ENCODE measurements at places on chromosomes 1 and 21.
A peak's percentile ranks its signal among the peaks of the same experiment; 100 is the strongest.

- no peak for DNase-seq
Observed at GRCh38 chr1:14949836-14950713, 203.5 kb upstream of the TMEM51 start.

- DNase-seq, result no peak
Observed at GRCh38 chr1:149883598-149884247, 15.6 kb upstream of the BOLA1 start.

GRCh38 chr1:115356356-115356755 lies 18.3 kb upstream of the NGF start:
- no peak for DNase-seq

DNA sequence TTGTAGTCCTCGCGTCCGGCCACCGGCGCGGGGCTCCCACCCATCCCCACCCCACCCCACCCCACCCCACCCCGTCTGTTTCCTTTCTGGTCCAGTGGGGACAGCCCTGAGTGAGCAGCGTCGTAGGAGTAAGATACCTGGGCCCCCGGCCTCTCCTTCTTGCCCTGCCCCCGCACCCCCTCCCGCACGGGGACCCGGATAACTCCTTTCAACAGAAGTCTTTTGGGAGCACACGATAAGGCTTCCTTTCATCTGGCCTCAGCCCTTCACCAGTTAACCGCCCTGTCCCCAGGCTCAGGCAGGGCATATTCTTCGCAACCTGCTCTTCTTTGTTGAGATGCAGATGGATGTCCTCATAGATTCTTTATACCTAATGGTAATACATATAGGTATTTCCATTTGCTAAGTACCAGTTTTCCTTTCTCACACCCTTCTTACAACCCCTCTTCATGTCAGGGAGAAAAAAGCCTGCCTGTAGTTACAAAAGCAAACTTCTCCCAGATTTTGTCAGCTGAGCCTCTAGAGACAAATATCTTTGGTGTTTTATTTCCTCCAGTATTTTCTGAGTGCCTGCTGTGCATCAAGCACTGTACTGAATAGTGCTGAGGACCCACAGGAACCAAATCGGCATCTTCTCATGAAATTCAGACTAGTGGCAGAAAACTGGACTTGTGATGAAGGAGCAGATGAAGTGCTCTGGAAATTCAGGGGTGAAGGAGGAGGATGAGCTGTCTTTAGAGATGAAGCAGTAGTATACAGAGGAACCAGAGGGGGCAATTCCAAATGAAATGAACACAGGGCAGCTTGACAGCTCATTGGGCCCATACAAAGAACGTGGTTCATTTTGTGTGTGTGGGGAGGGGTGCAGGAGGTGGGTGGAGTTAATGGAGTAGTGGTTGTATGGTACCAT lies 33.6 kb downstream of the SLC2A1 start:
- DNase-seq, result no peak

DNA sequence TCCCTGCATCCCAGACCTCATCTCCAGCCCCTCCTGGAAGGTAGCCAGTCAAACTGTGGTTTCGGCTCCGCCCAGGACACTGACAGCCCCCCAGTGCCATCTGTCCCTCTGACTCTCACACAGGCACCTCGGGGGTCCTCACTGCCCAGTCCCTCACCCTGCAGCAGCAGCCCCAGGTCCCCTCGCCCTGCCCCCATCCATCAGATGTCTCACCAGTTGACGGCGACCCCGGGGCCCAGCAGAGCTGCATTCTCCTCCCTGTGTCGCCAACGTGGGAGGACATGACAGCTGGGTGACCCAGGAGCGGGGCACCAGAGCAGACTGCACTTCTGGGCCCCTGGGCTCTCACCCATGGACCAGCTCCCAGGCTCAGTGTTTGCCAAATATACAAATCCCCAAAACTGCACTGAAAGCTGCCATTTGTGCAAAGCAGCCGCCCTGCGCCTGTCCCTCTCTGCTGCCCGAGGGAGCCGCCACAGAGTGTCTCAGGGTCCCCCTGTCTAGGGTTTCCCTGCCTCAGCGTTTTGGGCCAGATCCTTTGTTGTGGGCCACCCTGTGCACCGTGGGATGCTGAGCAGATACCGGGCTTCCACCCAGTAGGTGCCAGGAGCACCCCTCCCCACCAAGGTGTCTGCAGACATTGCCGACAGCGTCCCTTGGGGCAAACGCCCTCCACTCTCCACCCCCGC lies 48.2 kb downstream of the PRDM15 start:
- no peak for DNase-seq

DNA sequence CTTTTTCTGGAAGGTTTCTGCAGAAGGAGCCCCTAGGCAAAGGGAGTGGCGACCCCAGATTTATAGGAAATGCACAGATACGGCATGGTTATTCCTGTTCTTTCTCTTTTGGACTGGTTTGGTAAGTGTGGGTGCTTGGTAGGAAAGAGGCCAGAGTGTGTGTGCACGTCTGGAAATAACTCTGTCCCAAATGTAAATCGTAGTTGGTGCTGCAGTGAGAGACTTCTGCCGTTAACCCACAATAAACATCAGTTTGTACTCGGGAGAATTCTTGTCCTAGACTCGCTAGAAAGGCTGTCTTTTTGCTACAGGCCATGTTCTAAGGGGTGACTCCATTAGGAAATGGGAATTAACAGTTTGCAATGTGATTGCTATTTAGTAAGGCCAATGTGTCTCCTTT lies 779 bp downstream of the SLC44A3 start:
- no peak for DNase-seq

GRCh38 chr1:32192220-32192948 lies 8.0 kb upstream of the CCDC28B start:
- DNase-seq, result no peak

GRCh38 chr1:101040666-101041065 lies 15.1 kb upstream of the DPH5 start:
- no peak for DNase-seq

GRCh38 chr1:22484706-22485345 lies 33.2 kb downstream of the ZBTB40 start:
- no peak for DNase-seq

- peak; percentile 19 for DNase-seq
Observed at GRCh38 chr1:95323123-95323522, 89.1 kb downstream of the RWDD3 start.

DNA sequence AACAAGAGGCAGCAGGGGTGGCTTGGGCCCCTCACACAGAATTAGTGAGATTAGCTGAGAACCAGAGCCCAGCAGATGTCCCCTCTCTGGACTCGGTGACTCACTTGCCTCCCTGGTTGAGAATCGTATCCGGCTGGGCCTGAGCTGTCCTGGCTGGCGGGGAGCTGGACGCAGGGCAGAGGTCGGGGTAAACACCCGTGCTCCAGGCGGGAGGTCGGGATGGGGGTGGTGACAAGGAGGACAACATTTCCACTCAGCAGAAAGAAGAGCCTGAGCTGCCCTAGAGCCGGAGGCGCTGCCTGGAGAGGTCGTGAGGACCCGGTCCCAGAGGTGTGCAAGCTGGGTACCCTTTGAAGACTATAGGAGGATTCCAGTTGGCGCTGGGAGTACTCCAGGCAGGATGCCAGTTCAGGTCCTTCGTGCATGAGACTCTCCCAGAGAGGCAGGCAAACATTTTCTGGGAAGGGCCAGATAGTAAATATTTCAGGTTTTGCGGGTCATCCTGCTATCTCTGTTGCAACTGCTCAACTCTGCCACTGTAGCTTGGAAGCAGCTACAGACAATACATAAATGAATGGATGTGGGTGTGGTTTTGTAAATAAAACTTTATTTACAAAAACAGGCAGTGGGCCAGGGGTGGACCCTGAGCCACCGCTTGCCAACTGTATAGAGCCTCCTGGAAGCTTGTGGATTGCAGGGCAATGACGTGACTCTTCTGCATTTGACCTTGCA lies 116.8 kb upstream of the WNT4 start:
- no peak for DNase-seq

- no peak for DNase-seq
Observed at GRCh38 chr1:33460947-33461629, 11.4 kb upstream of the ZSCAN20 start.

GRCh38 chr1:219027146-219027673 lies 146.5 kb upstream of the LYPLAL1 start:
- no peak for DNase-seq

GRCh38 chr1:212743901-212744475 lies 44.3 kb upstream of the BATF3 start:
- no peak for DNase-seq

DNA sequence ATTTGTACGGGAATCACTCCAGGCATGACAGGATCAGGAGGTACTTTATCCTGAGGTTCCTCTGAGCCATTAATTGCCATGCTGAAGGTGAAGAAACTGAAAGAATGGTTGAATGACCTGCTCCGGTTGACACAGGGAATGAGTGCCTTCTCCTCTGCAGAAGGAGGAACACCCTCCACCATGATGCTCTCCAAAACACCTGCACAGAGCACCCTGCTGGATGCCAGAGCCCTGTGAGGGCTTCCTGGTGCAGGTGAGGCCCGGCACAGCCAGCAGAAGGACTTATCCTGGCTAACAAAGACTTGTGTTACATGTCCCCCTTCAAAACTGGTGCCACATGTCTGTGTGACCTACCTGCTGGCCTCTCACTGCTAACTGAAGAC lies 14.3 kb upstream of the LBR start:
- no peak for DNase-seq

- no peak for DNase-seq
Observed at GRCh38 chr1:173865468-173866164, 2.2 kb downstream of the GAS5 start.

DNA sequence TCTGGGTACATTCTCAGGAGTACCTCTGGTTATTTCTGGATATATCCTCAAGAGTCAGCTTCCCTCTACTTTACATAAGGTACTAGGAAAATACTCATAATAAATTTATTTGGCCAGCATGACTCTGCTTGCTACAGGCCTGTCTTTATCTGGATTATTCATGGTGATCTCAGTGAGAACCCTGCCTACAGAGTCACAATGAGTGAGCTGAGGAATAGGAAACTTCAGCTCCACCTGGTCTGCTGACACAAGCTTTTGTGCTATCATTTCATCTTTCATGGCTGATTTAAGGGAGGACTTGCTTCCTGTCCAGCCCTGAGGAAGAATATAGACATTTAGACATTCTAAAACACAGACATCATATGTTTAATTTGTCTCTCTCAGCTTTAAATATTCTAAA lies 19.5 kb upstream of the SUCO start:
- DNase-seq, result no peak

GRCh38 chr1:241714321-241715218 lies 62.5 kb downstream of the WDR64 start:
- DNase-seq, result no peak

- DNase-seq, result no peak
Observed at GRCh38 chr1:184768467-184768866, 13.8 kb upstream of the EDEM3 start.

DNA sequence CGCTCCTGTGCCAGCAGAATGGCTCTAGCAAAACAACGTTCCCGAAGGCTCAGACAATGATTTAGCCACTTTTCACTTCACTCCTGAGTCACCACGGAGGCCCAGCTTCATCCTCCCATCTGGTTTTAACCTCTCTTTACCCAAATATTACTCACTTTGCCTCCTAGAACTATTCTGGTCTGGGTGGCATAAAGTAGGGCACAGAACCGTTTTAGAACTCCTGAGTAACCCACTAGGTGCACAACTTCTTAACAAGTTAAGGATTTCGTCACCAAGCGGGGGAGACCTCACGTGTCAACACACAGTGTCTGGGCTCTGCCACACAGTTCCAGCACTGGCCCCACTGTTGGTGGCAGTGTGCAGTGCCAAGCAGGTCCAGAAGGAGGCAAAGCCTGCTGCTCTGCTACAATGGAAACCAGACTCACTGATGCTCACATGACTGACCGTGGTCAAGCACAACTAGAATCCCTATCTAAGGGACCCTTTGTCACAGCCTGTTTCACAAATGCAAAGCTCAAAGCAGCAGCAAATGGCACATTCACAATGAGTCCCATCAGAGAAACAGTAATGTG lies 121.7 kb downstream of the SIPA1L2 start:
- no peak for DNase-seq

All from AG08395 (cell line).